Non-pigmented ciliary epithelial cell (primary cell): ENCODE measurements at places on chromosomes 3 and 15.

- DNase-seq: no peak
Observed at GRCh38 chr3:140552898-140553297, 125.0 kb upstream of the TRIM42 start.

- no peak for DNase-seq
Observed at GRCh38 chr15:67136802-67137201, 71.4 kb downstream of the SMAD3 start.

DNA sequence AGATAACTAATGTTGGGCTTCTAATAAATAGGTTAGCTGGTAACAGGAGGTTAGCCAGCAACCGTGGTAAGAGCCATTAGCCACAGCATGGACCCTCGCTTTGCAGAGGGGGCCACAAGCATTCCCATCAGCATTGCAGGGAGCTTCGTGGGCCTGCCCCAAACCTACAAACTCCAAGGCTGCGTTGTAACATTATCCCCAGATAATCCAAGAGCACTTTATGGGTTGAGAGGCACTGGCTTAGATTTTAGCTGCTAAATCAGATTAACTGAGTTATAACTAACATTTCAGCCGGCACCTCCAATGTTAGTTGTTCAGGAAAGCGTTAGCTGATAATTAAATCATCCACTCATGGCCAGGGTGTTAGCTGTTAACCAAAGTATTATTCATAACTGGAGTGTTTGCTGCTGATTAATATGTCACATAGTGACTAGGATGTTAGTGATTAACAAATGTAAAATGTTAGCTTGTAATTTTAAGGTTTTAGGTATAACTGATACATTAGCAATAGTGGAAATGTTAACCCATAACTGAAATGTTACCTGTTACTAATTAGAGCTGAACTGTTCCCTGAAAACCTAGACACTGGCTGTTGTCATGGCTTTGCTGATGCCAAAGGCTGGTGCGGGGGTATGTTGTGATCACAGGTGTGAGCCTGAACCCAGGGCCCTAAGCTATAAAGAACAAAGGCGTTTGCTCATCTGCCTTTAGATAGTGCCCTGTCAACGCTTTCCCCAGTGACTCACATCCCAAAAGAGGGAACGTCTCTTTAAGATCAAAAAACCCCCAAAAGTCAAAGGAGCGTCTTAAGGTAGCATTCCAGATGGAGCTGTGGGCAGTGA is 56.2 kb downstream of the SLC6A6 start:
- DNase-seq: no peak

DNA sequence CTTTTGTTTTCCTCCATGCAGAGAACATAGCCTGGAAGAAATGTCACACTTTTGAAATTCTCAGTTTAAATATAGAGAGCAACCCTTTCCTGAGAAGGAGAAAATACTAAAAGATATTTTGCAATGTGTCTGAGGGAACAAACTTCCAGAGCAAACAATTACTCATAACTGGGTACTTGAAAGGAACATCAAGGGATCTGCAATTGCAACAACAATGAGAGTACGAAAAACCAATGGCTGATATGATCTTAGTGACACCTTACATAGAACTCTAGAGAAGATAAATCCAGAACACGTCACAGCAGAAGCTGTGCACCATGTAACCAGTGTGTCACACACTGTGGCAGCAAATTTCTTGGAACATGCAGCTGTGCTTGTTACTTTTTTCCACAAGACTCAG is 14.6 kb upstream of the ARPP21 start:
- DNase-seq: no peak

GRCh38 chr15:70342554-70343548 is 245.1 kb upstream of the TLE3 start:
- no peak for DNase-seq
